ENCODE measurements at places on chromosomes 13 and 19.

DNA sequence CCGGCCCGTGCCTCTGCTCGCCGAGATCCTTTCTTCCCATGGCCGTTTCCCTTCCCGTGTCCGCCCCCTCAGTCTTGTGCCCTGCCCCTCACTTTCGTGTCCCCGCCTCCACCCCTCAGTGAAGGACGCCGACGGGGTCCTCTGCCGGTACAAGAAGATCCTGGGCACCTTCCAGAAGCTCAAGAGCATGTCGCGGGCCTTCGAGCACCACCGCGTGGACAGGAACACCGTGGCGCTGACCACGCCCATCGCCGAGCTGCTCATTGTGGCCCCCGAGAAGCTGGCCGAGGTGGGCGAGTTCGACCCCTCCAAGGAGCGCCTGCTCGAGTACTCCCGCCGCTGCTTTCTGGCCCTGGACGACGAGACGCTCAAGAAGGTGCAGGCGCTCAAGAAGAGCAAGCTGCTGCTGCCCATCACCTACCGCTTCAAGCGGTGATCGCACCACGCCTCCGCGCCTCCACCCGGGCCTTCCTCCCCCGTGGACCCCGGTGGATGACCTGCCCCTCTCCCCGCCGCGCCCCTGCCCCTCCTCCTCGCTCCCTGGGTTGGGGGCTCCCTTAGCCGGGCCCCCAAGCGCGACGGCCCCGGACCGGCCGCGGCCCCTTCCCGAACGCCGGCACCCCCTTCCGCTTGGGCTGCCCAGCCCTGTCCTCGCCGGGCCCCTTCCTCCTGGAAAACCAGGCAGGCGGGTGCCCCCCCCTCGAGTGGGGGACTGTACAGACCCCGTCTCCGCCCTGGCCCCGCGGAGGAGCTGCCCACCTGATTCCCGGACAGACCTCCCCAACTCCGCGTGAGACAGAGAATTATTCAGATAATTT lies 2.3 kb upstream of the U2AF2 start:
- DNase-seq: no peak

DNA sequence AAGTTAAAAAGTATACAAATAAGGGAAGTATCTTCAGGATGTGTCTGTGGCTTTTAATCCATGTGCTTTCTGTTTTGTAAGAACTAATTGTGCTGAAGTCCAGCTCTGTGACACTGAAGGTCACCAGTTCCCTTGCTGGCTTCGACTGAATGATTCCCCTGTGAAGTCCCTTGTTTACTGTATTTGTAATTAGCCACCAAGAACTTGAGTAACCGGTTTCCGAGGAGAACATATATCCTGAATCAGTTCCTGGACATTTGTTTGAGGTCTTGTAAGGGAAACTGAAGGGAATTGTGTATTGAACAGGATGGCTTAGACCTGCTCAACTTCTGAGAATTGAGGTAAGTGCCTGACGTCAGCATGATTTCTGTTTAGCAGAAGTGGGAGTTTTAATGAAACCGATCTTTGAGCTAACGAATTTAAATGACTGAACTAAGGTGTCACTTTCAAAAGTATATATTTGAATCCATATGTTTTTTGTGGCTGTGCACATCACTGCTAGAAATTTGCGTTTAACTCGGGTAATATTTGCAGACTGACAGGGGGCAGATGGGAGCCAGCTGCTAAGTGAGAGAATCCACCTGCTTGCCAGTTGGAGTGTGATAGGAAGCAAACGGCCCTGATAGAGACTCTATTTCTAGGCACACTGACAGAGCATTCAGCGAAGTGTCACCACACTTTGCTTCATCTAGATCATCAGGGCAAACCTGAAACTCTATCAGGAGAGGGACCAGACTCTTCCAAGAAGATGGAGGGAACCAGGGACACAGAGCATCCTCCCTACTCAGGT lies 530.0 kb downstream of the RFC3 start:
- DNase-seq: no peak

- DNase-seq: peak; percentile 99
These were observed 79.8 kb upstream of the FLT1 start for GRCh38 chr13:28574617-28575142.

GRCh38 chr13:74132152-74132775 lies 1.9 kb downstream of the KLF12 start:
- peak; percentile 49 for DNase-seq

DNA sequence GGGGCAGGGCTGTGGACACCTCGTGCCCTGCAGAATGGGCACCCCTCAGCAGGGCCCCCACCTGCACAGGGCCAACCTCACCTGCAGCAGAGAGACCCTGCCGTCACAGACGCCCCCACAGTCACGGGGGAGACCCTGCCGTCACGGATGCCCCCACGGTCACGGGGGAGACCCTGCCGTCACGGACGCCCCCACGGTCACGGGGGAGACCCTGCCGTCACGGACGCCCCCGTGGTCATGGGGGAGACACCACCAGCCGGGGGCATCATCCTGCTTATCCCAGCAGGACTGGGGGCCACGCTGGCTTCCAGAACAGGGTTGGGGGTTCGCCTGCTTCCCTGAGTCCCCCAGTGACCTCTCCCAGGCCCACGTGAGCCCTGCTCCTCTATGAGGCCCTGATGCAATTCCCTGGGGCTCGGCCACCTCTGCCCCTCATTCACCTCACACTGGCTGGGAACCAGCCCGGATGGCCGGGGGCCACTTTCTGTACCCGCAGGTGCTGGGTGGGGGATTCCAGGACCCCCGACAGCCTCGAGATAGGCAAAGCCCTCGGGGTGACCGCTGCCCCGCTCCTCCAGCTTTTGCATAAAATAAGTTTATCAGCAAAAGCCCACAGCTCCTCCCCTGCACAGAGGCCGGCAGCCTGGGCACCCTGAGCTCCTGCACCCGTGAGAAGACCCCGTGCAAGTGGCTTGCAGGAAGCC lies 23.6 kb downstream of the SBNO2 start:
- no peak for DNase-seq

- peak; percentile 90 for DNase-seq
These were observed 85.7 kb downstream of the NUFIP1 start for GRCh38 chr13:44903574-44903985.

- DNase-seq: no peak
These were observed 4.9 kb downstream of the LYPD3 start for GRCh38 chr19:43460362-43461016.

GRCh38 chr19:49339301-49340068 lies 4.3 kb downstream of the CD37 start:
- DNase-seq: peak; percentile 92

- DNase-seq: no peak
These were observed 1925.2 kb downstream of the OLFM4 start for GRCh38 chr13:54953786-54954185.

DNA sequence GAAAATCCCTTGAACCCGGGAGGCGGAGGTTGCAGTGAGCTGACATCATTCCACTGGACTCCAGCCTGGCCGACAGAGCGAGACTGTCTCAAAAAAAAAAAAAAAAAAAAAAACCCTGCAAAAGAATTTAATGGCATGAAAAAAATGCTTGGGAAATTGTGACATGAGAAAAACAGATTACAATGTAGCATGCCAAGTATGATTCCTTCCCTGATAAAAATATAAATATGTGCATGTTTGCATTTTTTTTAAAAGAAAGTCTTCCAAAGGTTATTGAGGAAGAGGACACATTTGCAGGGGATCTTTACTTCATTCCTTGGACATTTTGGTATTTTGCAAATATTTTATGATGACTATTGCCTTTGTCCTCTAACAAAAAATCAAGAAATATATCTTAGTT lies 14.5 kb upstream of the ZBTB32 start:
- no peak for DNase-seq

GRCh38 chr13:99859178-99860177 lies 112.1 kb downstream of the ZIC5 start:
- no peak for DNase-seq

DNA sequence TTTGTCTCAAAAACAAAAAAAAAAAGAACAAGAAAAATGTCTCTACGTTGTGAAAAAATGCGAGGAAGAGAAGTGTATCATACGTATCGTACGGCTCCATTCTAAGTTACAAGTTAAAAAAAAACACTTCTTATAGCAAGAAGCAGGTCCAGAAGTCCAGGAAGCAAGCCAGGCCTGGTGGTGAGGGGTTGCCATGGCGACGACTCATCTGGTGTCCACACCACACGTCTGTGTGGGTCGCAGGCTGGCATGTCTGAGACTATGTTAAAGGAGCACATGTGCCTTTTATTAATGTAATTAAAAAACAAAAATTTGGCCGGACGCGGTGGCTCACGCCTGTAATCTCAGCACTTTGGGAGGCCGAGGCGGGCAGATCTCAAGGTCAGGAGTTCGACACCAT lies 5.9 kb downstream of the MED16 start:
- DNase-seq: peak; percentile 63

GRCh38 chr13:30857018-30857417 lies 49.1 kb upstream of the MEDAG start:
- DNase-seq: no peak

DNA sequence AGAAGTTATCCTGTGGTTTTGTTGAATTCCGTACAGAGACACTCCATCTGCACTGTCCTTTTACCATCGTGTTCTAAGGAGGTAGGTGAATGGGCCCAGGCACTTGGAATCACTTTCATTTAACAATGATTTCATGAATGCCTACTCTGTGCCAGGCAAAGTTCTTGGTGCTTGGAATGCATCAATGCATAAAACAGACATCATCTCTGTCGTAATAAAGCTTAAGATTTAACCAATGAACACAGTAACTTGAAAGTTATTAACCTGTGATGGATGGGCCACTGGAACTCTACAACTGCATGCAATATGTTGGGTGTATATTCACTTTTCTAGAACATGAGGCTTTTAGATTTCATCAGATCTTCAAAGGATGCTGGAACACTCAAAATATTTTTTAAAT lies 14.1 kb upstream of the STARD13 start:
- no peak for DNase-seq

DNA sequence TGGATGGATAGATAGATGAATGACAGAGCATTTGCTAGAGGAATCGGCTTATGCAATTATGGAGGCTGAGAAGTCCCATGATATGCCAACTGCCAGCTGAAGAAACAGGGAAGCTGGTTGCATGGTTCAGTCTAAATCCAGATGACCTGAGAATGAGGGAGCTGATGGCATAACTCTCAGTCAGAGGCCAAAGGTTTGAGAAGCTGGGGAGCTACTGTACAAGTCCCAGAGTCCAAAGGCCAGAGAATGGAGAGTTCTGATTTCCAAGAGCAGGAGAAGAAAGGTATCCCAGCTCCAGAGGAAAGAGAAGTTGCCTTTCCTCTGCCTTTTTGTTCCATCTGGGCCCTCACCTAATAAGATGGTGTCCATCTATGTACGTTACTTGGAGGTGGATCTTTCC lies 108.3 kb downstream of the CDK8 start:
- no peak for DNase-seq

DNA sequence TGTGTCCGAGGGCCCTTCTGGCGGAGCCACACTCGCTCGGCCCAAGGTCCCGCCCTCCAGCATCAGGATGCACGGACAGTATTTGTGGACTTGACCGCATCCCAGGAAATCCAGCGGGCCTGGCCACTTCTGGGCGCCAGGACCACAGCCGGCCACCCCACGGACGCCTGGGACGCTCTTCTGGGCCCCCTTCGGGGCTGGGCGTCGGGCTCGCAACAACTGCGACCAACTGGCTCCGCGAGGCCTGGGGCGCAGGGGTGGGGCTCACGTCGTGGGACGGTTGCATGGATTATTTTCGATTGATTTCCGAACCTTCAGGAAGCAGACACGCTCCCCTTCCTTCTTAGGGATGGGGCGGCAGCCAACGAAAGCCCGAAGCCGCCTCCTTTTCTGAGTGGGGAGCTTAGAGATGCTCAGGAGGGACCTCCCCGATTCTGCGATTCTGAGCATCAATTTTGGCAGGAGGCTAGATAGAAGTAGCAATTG lies 521 bp upstream of the NUP58 start:
- DNase-seq: no peak

DNA sequence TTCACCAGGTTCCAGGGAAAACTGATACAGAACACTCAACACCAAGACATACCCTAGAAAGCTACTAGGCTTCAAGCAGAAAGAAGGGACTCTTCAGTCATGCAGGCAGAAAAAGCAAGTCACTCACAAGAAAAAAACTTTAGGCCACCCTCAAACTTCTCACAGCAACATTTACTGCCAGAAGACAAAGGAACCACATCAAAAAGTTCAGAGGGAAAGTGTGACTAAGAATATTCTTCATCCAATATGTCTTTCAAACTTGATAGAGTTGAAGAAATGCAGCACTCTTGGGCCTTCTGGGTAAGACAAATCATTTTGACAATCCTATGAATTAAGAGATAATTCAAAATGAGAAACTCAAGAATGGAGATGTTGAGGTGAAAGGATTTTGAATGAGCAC lies 7.7 kb downstream of the DZIP1 start:
- no peak for DNase-seq

- peak; percentile 17 for DNase-seq
These were observed at the start of gene FLT3 for GRCh38 chr13:28100150-28101121. Gene FLT3 (minus strand): TSS chr13:28100576. CDS start chr13:28100510, 66 bp downstream.

GRCh38 chr13:43543331-43543730 lies 243.4 kb downstream of the ENOX1 start:
- no peak for DNase-seq

GRCh38 chr13:35817642-35818607 lies 313.3 kb downstream of the DCLK1 start:
- DNase-seq: no peak

DNA sequence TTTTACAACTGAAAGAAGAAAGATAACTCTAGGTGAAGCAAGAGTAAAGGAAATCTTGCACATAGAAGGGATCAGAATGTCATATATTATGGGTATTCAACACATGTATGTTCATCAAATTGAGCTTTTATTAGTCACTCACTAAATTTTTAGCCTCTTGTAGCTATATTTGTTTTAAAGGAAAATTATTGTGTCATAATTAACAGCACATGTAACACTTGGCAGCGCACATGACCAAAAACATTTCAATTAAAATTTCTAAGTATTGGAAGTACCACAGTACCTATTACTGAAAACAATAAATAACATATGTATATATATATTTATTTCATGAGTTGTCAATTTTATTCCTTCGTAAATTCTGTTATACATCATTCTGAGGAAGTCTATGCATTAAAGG lies 2800.4 kb downstream of the PCDH9 start:
- no peak for DNase-seq

DNA sequence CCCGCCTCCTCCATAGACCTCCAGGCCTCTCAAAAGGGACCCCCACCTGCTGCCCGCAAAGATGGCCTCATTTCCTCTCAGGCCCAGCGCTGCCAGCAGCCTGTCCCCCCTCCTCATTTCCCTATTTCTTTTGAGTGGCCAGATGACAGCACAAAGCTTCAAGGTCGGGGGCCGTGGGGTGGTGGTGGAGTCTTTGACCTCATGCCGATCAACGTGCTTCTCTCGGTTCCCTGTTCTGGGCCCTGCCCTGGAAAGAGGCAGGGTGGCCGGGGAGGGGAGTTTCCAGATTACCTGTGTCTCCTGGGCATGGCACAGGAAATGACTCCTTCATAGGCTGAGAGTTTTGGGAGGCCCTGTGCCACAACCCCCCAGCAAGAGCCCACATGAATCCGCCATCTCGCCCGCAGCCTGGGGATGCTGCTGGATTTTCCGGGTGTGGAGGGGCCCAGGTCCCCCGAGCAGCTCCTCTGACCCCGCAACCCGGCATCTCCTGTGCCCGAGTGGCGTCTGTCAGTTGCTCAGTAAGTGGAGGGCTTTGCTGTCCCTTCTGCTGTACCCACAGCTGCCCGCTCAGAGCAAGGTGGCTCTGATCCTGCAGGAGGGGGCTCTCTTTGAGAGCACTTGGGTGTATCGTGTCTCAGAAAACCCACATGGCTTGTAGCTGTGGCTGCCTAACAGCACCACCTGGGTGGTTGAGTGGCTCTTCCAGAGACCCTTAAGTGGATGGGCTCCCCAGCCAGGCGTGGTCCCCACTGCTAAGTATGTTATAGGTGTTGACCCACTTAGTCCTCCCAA lies 139.4 kb downstream of the SIPA1L3 start:
- no peak for DNase-seq

GRCh38 chr13:98254513-98254912 lies 77.4 kb upstream of the RNF113B start:
- DNase-seq: no peak

Measured in cardiac fibroblast (primary cell).